ENCODE measurements at places on chromosomes 6 and 20.

- DNase-seq = peak; percentile 47
These were observed 19.8 kb downstream of the NFYA start for GRCh38 chr6:41092421-41093140.

- DNase-seq = no peak
These were observed 7.7 kb upstream of the PM20D2 start for GRCh38 chr6:89138173-89138572.

GRCh38 chr20:19501476-19502115 lies 256.5 kb upstream of the RIN2 start:
- DNase-seq = no peak

GRCh38 chr6:150314230-150315188 lies 54.3 kb upstream of the IYD start:
- DNase-seq = no peak

GRCh38 chr20:47515843-47516242 lies 14.2 kb downstream of the NCOA3 start:
- no peak for DNase-seq

GRCh38 chr6:70241991-70242420 lies 60.9 kb downstream of the COL9A1 start:
- no peak for DNase-seq

DNA sequence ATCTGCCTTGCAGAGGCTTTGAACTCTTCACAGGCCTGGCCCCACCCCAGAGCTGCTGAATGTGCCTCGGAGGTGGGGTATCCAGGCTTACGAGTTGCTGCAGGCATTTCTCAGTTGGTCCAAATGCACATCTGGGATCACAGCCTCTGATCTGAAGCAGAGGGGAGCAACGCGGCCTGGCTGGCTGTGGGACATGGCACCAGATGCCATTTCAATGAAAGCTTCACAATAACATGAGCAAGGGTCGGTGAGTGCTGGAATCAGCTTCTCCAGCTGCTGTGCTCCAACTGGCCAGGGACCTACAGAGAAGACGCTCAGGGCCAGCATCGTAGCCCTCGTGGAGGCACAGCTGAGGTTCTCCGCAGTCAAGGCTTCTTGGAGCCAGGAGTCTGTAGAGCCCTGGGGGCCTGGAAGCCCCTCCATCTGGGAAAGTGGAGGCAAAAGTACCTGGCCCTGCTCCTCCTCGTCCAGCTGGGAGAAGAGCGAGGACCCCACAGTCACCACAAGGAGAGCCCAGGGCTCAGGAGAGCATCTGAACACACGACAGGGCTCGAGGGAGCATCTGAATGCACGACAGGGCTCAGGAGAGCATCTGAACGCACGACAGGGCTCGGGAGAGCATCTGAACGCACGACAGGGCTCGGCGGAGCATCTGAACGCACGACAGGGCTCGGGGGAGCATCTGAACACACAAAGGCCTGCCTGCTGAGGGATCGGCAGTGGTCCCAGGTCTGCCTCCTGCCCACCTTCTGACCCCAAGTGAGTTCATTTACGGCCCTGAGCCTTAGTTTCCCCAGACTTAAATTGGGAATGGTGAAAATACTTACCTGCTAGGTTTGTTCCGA lies 165.2 kb downstream of the DLL1 start:
- no peak for DNase-seq

All from fibroblast of the aortic adventitia (primary cell).